ENCODE measurements at places on chromosomes 12 and 14. TPM values are rescaled to one million over a fixed set of nuclear protein-coding genes. Genes with fewer than 3 reads are reported as not detected.

The SDR9C7 gene
- total RNA-seq = not detected

The FAM186B gene
- total RNA-seq = 0.16 TPM

The ATP5MC2 gene
- 408 TPM for total RNA-seq

The SYNJ2BP gene
- 2.2 TPM for total RNA-seq

The TSPAN19 gene
- total RNA-seq = not detected

The KRT76 gene
- not detected for total RNA-seq

The RNU4-1 gene
- total RNA-seq = 2,196 TPM

The ITGA7 gene
- total RNA-seq = 1.5 TPM

The IQSEC3 gene
- 0.05 TPM for total RNA-seq

The IFT81 gene
- 1.6 TPM for total RNA-seq

The MIP gene
- total RNA-seq = not detected

The SLC2A14 gene
- total RNA-seq = 0.09 TPM

The KDM2B gene
- total RNA-seq = 62.9 TPM

The CPNE6 gene
- total RNA-seq = not detected

Measured in activated CD4-positive, alpha-beta T cell treated with anti-CD3 and anti-CD28 coated beads, Interleukin-2, amount 10 ng/mL, durations not matched to agents 24 days and 14 days (primary cell).